Stimulated activated CD4-positive, alpha-beta T cell treated with anti-CD3 and anti-CD28 coated beads, TNF-alpha, amount 100 ng/mL, for 1 hour (primary cell): ENCODE measurements at places on chromosomes 1 and 21.

- no peak for DNase-seq
Measured at GRCh38 chr21:44444286-44444931, 10.9 kb upstream of the LRRC3 start.

GRCh38 chr1:111739925-111740765 lies 950 bp upstream of the INKA2 start:
- DNase-seq = no peak

DNA sequence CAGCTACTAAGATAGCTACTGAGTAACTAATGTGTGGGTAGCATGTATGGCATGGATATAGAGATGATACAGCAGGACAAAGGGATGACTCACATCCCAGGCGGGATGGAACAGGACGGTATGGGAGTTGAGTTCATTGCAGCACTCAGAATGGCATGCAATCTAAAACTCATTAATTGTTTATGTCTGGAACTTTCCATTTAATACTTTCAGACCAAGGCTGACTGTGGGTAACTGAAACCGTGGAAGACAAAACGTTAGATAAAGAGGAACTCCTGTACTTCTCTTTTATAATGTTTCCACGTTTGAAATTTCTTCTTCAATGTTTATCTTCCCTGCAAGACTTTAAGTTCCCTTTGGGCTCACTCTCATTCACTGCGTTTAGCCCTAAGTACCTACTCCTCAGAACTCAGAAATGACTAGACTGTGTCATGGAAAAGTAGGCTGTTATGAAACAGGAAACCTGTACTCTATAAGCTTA lies 151.9 kb downstream of the MAGI3 start:
- DNase-seq = no peak

- DNase-seq = peak; percentile 52
Measured at GRCh38 chr1:11654137-11654938, at the start of the genes FBXO2 and FBXO44. TSS of gene FBXO2 (minus strand) at chr1:11654429. CDS start at chr1:11654340, 89 bp downstream. TSS of gene FBXO44 (plus strand) at chr1:11654877. CDS start at chr1:11655836, 959 bp downstream.

DNA sequence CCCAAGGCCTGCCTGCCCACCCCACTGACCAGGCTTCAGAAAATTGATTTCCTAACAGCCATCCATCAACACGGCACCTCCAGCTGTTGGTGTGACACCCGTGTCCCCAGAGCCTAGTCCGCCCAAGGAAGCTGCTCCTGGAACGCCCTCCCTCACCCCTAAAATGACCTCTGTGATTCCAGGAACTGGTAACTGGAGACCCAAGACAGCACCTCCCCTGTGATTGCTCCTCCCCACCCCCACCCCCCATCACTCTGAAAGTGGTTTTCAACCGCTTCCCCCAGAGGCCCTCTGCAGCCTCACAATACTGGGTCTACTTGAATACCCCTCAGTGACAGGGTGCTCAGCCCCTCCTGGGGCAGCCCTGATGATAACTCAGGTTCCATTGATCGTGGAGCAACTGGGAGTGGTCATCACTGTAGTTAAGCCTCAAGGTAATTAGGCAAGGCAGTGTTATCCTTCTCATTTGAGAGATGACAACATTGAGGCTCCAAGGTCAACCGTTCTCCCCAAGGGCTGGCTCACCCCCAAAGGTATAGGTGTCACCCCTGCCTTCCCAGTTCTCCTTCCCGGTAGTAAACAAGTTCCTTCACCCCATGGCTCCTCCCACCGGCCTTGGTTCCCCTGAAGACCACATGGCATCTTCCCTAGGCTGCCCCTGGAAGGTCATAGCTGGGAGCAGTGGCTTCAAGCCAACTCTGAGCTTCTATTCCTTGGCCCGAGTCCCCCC lies 52.0 kb downstream of the TAS1R2 start:
- DNase-seq = no peak

- DNase-seq = peak; percentile 55
Measured at GRCh38 chr1:41898191-41898713, 20.5 kb downstream of the HIVEP3 start.

- no peak for DNase-seq
Measured at GRCh38 chr1:214552174-214552608, 789 bp upstream of the PTPN14 start.

DNA sequence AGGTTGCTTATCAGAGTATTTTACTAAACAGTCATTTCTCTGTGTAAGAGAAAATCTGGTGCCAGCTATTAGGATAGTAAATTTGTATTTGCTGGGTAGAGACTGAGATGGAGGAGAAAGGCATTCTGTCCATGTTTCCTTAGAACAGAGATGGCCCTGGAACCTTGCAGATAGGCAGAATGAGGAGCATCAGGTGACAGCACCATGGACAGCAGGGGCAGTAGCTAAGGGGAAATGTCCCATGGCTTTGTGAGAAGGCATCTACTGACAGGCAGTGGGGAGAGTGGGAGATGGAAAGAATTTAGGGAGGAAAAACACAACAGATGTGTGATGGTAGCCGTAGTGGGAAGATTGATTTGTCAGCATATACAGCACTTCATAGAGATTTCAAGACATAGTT lies 105.0 kb downstream of the PRRX1 start:
- no peak for DNase-seq

DNA sequence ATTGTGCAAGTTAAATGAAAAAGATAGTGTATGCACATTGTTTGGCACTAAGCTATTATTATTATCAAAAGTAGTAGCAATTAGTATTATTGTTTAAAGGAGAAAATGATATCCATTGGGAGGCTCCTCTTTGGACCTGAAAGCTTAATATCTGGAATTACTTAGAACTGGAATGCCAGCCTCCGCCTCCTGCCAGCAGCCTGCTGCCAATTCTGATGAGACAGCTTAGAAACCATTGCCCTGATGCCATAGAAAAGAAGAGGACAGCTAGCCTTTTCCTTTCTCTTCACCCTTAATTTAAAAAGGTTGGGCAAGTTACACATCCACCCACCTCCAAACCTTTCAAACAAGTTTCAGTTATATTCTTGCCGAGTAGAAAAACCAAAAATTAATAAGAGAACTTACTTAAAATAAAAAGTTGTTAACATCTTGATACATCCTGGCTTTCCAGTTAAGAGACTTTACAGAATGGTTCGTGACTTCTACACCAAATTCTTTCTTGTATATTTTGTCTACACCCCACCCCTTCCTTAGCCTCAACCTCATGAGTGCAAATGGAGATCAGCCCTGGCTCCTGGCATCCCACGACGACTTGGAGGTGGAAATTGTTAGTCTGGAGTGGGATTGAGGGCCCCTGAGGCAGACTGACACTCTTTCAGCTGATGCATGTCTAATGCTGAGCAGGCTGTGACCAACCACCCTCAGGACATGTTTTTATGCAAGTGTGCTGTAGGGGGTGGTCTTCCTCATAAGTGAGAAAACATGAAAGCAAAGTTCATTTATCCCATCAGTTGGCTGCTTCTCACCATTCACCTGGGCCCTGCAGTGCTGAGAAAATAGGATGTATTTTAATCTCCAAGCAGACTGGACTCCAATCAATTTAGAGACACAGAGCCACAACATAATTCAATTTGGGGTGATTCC lies 120.6 kb downstream of the KCNJ15 start:
- no peak for DNase-seq

DNA sequence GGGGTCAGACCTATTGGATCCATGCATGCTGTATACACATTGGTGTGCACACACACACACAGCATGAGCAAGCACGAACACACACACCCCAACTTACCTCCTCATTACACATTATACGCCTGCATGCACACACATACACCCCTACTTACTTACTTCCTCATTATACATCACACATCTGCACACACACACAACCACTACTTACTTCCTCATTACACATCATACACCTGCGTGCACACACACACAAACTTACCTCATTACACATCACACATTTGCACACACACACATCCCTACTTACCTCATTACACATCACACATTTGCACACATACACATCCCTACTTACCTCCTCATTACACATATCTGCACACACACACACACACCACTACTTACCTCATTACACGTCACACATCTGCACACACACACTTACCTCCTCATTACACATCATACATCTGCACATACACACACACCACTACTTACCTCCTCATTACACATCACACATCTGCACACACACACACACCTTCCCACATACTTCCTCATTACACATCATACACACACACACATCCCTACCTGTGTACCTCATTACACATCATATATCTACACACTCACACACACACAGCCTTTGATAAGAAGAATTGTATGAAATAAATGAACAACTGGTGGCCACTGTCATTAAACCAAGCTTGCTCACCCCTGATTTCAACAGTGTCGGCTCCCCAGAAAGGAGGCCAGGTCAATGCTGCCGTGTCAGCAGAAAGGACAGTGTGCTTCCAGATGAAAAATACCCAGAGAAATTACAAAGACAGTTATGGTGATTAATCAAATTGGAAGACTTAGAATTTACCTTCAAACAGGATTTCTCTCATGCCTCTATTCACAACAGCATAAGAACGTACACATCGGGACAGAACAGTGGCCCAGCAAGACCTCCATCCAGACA lies 117.8 kb downstream of the SETD4 start:
- DNase-seq = no peak

GRCh38 chr1:220925707-220926106 lies 46.5 kb downstream of the HLX start:
- DNase-seq = no peak
